Kidney capillary endothelial cell (primary cell): ENCODE measurements at places on chromosomes 7 and 10.
A peak's percentile ranks its signal among the peaks of the same experiment; 100 is the strongest.

DNA sequence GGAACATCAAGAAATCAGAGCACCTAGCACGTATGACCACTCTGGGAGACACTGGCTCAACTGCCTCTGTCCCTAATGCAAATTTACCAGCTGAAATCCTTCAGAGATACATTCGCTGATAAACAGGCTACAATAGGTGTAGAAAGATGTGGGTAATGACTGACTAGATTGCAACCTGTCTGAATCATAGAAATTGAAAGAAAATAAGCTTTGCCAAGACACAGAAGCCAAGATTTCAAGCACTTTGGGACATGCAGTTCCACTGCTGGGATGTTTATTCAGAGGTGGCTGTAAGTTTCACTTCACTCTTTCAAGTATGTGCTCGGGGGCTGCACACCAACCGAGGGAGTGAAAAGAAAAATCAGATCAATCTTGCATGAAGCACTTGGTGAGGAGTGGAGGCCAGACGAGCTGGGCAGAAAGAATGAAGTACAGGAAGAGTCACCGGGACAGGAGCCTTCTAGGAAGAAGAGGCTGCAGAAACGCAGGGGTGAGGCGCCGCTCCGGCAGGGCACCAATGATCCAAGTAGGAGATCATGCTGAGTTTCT is 276.7 kb downstream of the PARD3 start:
- no peak for DNase-seq

DNA sequence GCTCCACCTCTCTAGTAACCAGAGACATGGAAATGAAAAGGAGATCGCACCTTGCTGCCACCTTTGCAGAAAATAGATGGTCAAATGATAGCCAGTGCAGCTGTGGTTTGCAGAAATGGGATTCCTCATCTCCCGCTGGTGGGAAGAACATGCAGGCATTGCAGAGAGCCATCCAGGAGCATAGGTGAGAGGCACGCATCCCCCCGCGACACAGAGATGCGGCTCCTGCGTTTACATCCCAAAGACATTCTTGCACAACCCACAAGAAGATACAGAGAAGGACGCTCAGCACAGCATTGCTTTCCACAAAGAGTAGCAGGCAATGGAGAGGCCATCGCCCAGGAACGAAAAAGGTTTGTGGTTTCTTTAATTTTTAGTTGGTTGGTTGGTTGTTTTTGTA is 56.2 kb downstream of the OAT start:
- no peak for DNase-seq

GRCh38 chr7:115226410-115226809 is 304.5 kb downstream of the MDFIC start:
- no peak for DNase-seq

- DNase-seq: no peak
Observed at GRCh38 chr7:91165006-91165845, 99.0 kb upstream of the FZD1 start.

GRCh38 chr10:69810675-69811397 is 9.1 kb downstream of the COL13A1 start:
- no peak for DNase-seq

GRCh38 chr10:5508786-5509185 is 9.4 kb upstream of the CALML5 start:
- DNase-seq: no peak

GRCh38 chr10:4093438-4093837 is 308.4 kb upstream of the KLF6 start:
- no peak for DNase-seq

- no peak for DNase-seq
Observed at GRCh38 chr7:15284396-15284795, 277.4 kb downstream of the AGMO start.

DNA sequence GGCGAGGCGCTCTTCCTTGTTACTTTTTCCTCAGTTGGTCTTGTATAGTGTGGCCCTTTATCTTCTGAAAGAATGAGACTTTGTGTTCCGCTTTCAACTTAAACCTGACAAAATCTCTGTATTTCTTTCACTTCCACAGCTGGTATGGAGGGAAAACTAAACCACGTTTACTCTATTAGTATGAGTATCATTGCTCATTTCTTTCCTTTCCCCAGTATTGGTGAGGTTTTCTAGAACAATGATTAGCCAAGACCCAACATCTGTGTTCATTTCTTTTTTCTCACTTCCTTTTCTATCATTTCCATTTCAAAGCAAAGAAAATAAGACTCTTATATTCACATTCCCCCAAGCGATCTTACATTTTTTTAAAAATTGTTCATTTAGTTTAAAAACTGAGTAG is 165.3 kb downstream of the PAXIP1 start:
- no peak for DNase-seq

- DNase-seq: no peak
Observed at GRCh38 chr7:73758581-73759138, 11.4 kb downstream of the CLDN3 start.

GRCh38 chr10:34520084-34520483 is 295.0 kb downstream of the PARD3 start:
- DNase-seq: peak; percentile 25

DNA sequence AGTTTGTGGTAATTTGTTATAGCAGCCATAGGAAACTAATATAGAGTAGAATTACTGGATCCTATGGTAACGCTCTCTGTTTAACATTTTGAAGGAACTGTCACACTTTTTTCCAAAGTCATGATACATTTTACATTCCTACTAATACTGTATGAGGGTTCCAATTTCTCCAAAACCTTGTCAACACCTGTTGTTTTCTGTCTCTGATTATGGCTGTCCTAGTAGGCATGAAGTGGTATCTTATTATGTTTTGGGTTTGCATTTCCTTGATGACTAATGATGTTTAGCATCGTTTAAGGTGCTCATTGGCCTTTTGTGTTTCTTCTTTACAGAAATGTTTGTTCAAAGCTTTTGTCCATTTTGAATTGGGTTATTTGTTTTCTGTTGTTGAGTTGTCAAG is 69.6 kb downstream of the VPS50 start:
- DNase-seq: no peak

DNA sequence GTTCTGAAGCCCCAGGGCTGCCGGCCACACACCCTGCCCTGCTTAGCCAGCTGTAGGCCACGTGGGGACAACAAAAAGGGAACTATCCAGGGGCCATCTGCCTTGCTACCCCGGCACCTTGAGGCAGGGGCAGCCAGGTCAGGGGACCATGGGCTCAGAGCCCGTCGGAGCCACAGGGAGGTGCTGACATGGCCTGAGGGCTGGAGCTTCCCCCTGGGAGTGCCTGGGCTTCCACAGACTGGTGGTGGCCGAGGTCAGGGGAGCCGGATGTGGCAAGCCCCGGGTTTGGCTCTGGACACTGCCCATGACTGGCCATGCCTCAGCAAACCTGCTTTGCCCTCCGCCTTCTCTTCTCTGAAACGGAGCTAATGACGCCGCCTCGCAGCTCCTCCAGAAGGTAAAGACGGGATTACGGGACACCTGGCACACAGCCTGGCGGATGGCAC is 178.5 kb downstream of the EBF3 start:
- DNase-seq: no peak

DNA sequence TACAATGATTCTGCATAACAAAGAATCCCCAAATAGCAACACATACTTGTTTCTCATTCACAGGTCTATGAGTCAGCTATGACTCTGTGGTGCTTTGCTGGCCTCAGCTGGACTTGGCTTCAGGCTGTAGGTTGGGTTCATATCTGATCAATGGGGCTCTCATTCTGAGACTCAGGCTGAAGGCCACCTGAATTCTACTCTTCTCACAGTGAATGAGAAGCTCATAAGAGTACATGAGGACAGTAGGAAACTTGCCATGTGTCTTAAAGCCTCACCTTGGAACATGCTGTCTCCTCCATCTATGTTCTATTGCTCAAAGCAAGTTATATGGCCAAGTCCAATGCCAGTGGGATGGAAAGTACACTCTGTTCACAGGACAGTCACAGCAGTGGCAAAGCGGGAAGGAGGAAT is 292.9 kb downstream of the BMPER start:
- no peak for DNase-seq

- no peak for DNase-seq
Observed at GRCh38 chr10:131013281-131013912, 298.1 kb downstream of the TCERG1L start.

GRCh38 chr10:43386981-43387677 is 15.7 kb downstream of the FXYD4 start:
- no peak for DNase-seq

DNA sequence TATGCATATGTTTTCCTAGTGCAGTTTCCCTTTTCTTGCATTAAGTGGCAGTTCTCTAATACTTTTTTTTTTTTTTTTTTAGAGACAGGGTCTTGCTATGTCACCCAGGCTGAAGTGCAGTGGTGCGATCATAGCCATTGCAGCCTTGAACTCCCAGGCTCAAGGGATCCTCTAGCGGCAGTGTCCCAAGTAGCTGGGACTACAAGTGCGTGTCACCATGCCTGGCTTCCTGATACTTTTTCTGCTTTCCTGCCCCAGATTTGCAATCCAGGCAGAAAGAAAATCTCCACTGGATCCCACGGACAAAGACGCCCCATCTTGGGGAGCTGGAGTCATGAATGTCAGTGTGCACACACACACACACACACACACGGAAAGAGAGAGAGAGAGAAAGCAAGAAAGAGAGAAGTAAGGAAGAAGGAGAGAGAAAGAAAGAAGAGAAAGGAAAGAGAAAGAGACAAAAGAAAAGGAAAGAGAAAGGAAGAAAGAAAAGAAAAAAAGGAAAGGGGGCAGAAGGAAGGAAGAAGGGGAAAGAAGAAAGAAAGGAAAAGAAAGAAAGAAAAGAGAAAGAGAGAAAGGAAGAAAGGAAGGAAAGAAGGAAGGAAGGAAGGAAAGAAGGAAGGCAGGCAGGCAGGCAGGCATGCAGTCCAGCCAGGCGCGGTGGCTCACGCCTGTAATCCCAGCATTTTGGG is 37.5 kb upstream of the OCM2 start:
- no peak for DNase-seq

GRCh38 chr10:87504307-87504639 is 420 bp upstream of the MINPP1 start:
- no peak for DNase-seq

DNA sequence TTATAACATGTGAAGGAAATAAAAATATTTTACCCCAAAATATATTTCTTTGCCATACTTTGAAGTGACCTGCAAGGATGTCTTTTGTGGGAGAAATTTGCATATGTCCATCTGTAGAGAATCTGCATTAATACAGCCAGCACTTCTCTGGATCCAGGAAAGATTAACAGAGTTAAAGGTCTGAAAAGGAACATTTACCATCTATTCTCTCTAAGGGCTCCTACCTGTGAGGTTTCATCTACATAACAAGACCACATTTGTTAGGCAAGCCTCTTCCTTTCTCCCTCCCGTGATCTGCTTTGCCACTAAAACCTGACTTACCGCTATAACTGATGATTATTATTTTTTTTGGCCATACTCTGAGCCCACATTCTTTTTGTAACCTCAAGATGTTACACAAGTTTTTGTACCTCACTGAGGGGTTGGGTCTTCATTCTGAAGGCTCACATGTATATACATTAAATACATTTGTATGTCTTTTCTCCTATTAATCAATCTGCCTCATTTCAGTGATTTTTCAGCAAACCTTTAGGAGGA is 129.4 kb downstream of the AKR1D1 start:
- no peak for DNase-seq

DNA sequence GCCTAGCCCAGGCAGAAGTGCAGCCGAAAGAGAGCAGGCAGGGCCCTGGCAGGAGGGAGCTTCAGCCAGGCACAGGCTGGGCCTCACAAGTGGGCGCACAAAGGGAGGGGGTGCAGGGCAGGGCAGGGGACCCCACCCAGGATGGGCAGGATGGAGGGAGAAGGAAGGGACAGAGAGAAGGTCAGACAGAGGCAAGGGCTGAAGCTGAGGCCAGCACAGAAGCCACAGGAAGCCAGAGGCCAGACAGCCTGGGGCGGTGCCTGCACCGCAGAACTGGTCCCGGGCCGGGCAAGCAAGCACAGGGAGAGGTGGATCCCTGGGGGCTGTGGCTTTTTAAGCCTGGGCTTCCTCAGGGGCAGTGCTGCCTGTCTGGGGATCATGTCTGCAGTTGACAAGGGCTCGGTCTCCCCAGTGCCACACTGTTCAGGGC is 16.7 kb downstream of the NOS3 start:
- no peak for DNase-seq

DNA sequence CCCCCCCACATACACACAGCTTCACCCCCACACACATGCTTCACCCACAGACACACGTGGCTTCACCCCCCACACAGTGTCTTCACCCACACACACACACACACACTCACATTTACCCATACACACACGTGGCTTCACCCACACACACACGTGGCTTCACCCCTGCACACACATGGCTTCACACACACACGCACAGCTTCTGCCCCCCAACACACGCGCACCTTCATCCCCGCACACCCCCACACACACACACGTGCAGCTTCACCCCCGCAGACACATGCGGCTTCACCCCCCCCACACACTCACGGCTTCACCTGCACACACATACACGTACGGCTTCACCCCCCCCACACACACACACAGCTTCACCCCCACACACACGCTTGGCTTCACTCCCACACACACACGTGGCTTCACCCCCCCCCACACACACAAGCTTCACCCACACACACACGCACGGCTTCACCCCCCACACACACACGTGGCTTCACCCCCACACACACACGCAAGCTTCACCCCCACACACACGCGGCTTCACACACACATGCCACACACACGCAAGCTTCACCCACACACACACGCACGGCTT is 82.4 kb downstream of the NKX6-2 start:
- DNase-seq: no peak

DNA sequence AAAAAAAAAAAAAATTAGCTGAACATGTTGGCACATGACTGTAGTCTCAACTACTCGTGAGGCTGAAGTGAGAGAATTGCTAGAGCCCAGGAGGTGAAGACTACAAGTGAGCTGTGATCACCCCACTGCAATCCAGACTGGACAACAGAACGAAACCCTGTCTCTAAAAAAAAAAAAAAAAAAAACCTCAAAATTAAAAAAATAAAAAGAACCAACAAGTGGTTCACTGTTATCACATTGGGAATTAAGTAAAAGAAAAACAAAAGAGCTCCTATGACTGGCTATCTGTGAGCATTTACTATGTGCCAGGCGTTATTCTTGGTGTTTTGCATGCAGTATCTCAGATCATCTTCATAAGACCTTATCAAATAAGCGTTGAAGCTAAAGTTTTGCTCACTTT is 66.0 kb downstream of the ANLN start:
- DNase-seq: no peak

GRCh38 chr10:6917125-6917524 is 337.0 kb upstream of the PRKCQ start:
- no peak for DNase-seq

DNA sequence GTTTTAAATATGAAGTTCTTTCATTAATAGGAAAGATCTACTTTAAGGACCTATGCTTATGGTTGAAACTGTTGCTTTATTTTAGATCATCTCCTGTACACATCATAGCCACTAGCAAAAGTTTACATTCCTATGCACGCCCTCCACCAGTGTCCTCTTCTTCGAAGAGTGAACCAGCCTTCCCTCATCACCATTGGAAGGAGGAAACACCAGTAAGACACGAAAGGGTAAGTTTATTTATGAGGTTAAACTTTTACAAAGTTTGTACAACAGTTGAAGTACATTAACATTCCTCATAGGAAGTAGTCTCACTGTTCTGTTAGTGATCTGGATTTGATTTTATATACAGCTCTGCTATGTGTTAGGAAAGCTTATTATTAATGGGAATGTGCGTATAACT is 16.9 kb downstream of the HBP1 start:
- DNase-seq: no peak

GRCh38 chr10:71801361-71801760 is 28.0 kb upstream of the VSIR start:
- DNase-seq: no peak

GRCh38 chr10:104630731-104631130 is 10.4 kb upstream of the SORCS3 start:
- no peak for DNase-seq

- no peak for DNase-seq
Observed at GRCh38 chr7:105887569-105888189, 11.3 kb upstream of the ATXN7L1 start.

- no peak for DNase-seq
Observed at GRCh38 chr10:124732931-124733570, 11.1 kb downstream of the FAM53B start.
